CD8-positive, alpha-beta memory T cell (primary cell): ENCODE measurements at places on chromosomes 5 and 9. TPM values are rescaled to one million over a fixed set of nuclear protein-coding genes. Genes with fewer than 3 reads are reported as not detected.

DNA sequence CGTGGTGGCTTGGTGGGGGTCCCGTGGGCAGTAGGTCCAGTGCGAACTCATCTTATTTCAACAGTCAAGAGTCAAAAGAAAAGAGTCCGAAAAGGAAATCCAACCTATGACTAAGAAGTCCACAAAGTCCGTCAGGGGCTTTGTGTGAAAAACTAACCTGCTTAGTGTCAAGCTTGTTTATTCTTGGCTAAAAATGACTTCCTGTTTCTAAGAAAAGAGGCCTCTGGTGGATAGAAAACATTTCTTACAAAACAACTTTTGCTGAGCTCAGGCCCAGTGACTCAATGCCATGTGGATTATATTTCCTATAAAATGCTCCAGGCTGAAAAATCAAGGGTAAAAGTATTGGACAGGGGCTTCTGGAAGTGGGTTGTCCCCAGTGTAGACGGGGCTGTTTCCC, 105.9 kb downstream of the GADD45G start:
- DNase-seq, result no peak
- H3K27ac ChIP-seq, result no peak overlapping the region
- H3K4me3 ChIP-seq, result no peak overlapping the region

DNA sequence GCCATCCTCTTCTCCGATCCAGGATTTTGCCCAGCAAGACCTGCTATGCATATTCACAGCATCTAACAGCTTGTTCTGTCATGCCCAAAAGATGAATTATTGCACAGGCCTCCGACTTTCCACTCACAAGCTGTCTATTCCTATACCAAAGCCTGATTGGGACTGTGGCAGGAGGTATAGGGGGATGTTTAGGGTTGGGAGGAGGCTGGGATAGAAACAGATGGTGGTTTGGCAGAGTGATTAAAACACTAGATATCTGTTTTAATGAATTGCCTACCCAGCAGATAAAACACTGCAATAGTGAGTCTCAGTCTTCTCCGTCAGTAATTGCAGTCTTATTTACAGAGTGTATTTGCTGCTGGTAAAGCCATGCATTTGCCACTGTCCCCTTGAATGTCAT, 215.3 kb downstream of the TLR4 start:
- no peaks in the 10 kb centered on the region for H3K36me3 ChIP-seq
- H3K27ac ChIP-seq, result no peak overlapping the region
- no peaks in the 10 kb centered on the region for H3K4me1 ChIP-seq
- H3K4me3 ChIP-seq, result no peak overlapping the region
- H3K27me3 ChIP-seq, result no peaks in the 10 kb centered on the region
- no peak for DNase-seq

DNA sequence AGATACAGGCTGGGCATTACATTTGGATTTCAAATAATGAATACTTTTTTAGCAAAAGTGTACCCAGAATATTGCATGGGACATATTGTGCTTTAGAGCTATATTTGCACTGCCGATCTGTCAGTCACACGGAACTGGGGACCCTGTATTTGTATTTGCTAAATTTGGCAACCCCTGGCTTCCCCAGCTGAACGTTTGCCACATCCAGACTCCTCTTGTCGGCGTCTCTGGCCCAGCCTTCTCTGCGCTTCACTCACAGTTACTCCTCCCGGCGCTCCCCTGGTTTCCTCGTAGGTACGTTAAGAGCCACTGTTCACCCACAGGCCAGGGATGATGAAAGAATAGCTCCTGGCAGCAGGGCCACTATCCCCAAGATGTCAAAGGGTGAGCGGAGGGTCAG, 58.7 kb downstream of the NSUN2 start:
- H3K36me3 ChIP-seq, result no peaks in the 10 kb centered on the region
- H3K4me3 ChIP-seq, result no peak overlapping the region
- DNase-seq, result no peak
- H3K27ac ChIP-seq, result no peak overlapping the region

GRCh38 chr5:17799521-17799920, 165.3 kb downstream of the TAF11L14 start:
- no peaks in the 10 kb centered on the region for H3K4me1 ChIP-seq
- H3K4me3 ChIP-seq, result no peak overlapping the region
- H3K27me3 ChIP-seq, result no peaks in the 10 kb centered on the region
- H3K27ac ChIP-seq, result no peak overlapping the region
- DNase-seq, result no peak
- no peaks in the 10 kb centered on the region for H3K36me3 ChIP-seq

DNA sequence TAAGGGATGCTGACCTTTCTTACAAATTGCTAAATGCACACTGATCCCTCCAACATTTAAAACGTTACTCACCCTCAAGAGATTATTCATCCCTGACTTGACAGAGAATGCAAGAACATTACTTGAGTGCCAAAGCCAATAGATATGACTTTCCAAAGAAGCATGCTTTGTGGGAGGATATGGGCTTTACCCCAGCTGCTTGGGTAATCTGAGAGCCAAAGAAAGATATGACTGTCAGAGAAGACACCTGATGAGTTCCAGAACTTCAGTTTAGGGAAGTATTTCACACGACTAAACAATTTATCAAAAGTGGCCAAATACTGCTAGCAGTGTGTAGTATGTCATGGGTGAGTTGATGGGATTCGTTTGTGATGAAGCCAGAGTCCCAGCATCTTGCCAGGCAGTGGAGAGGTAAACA, 7.4 kb upstream of the SPDL1 start:
- no peak for DNase-seq
- no peak overlapping the region for H3K27ac ChIP-seq
- H3K36me3 ChIP-seq, result no peaks in the 10 kb centered on the region

The DBH gene
- total RNA-seq, result not detected

- no peak overlapping the region for H3K27ac ChIP-seq
- no peak for DNase-seq
- H3K36me3 ChIP-seq, result no peaks in the 10 kb centered on the region
- no peak overlapping the region for H3K4me3 ChIP-seq
- H3K27me3 ChIP-seq, result no peaks in the 10 kb centered on the region
These were observed 205.1 kb downstream of the AUH start for GRCh38 chr9:91156451-91157234.

The ROPN1L gene
- 0.22 TPM for total RNA-seq

The NEUROG1 gene
- not detected for total RNA-seq

The C9orf153 gene
- total RNA-seq, result 0.27 TPM

- no peaks in the 10 kb centered on the region for H3K36me3 ChIP-seq
- no peaks in the 10 kb centered on the region for H3K27me3 ChIP-seq
These were observed 207.7 kb upstream of the PRR16 start for GRCh38 chr5:120256376-120256775.

GRCh38 chr5:42089705-42090104, 164.6 kb downstream of the FBXO4 start:
- no peaks in the 10 kb centered on the region for H3K27me3 ChIP-seq
- H3K4me1 ChIP-seq, result no peaks in the 10 kb centered on the region
- H3K4me3 ChIP-seq, result no peak overlapping the region
- no peaks in the 10 kb centered on the region for H3K36me3 ChIP-seq
- H3K27ac ChIP-seq, result no peak overlapping the region

DNA sequence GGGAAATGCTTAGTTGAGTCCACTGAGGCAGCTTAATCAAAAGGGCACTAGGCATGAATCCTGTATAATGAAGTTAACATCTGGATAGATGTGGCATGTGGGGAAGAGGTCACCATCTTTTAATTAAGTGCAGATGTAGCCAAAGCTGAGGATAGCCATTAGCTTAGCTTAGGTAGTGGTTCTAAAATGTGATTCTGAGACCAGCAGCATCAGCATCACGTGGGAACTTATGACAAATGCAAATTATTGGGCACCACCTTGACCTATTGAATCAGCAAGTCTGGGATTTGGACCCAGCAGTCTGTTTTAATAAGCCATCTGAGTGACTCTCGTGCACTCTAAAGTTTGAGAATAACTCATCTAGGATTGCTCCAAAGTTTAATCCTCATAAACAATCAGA, 63.8 kb downstream of the SNCAIP start:
- no peak for DNase-seq
- H3K4me1 ChIP-seq, result no peaks in the 10 kb centered on the region
- H3K4me3 ChIP-seq, result no peak overlapping the region
- H3K27ac ChIP-seq, result no peak overlapping the region

- H3K27me3 ChIP-seq, result no peaks in the 10 kb centered on the region
- H3K4me1 ChIP-seq, result no peaks in the 10 kb centered on the region
- no peak for DNase-seq
- H3K27ac ChIP-seq, result no peak overlapping the region
- no peaks in the 10 kb centered on the region for H3K36me3 ChIP-seq
These were observed 339.3 kb upstream of the SLC30A5 start for GRCh38 chr5:68754536-68754935.

The CATSPER3 gene
- 0.18 TPM for total RNA-seq

The SPINK4 gene
- not detected for total RNA-seq

The TAF9 gene
- total RNA-seq, result 70.2 TPM

GRCh38 chr5:128216860-128217531, 133.4 kb downstream of the SLC12A2 start:
- no peak overlapping the region for H3K27ac ChIP-seq
- DNase-seq, result no peak
- no peak overlapping the region for H3K4me3 ChIP-seq
- no peaks in the 10 kb centered on the region for H3K36me3 ChIP-seq
- H3K27me3 ChIP-seq, result no peaks in the 10 kb centered on the region

The ZFR gene
- total RNA-seq, result 87.5 TPM

DNA sequence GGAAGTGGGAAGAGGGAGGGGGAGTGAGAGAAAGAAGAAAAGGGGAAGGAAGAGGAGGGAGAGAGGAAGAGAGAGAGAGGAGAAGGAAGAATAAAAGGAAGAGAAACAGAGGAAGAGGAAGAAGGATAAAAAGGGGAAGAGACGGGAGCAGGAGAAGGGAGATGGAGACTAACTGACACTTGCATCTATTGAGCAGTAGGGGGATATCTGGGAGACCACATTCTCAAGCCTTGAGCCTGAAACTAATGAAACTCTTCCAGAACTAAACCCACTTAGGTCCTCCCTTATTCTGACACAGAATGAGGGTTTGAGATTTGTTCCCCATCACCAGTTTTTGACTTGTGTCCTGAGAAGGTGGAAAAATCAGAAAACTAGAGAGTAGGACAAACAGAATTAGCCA, 533.3 kb downstream of the CDH12 start:
- DNase-seq, result no peak
- no peak overlapping the region for H3K4me3 ChIP-seq
- no peaks in the 10 kb centered on the region for H3K27me3 ChIP-seq
- H3K4me1 ChIP-seq, result no peaks in the 10 kb centered on the region
- no peaks in the 10 kb centered on the region for H3K36me3 ChIP-seq

- H3K4me3 ChIP-seq, result no peak overlapping the region
- no peak for DNase-seq
- no peak overlapping the region for H3K27ac ChIP-seq
- H3K4me1 ChIP-seq, result no peaks in the 10 kb centered on the region
- H3K27me3 ChIP-seq, result no peaks in the 10 kb centered on the region
These were observed 98.6 kb downstream of the AOPEP start for GRCh38 chr9:94824913-94825610.

- H3K27me3 ChIP-seq, result no peaks in the 10 kb centered on the region
- no peaks in the 10 kb centered on the region for H3K4me1 ChIP-seq
These were observed 199.5 kb downstream of the MAST4 start for GRCh38 chr5:66795682-66796081.

GRCh38 chr5:172123269-172123692, 64.7 kb downstream of the STK10 start:
- H3K36me3 ChIP-seq, result peaks cover 32% of the 10 kb centered on the region
- no peaks in the 10 kb centered on the region for H3K27me3 ChIP-seq
- H3K4me3 ChIP-seq, result no peak overlapping the region
- no peak overlapping the region for H3K27ac ChIP-seq
- H3K4me1 ChIP-seq, result peaks cover 22% of the 10 kb centered on the region
- no peak for DNase-seq

- H3K27ac ChIP-seq, result no peak overlapping the region
- no peak for DNase-seq
- no peaks in the 10 kb centered on the region for H3K4me1 ChIP-seq
- no peaks in the 10 kb centered on the region for H3K27me3 ChIP-seq
These were observed 416.5 kb upstream of the CCNH start for GRCh38 chr5:87829217-87829551.

DNA sequence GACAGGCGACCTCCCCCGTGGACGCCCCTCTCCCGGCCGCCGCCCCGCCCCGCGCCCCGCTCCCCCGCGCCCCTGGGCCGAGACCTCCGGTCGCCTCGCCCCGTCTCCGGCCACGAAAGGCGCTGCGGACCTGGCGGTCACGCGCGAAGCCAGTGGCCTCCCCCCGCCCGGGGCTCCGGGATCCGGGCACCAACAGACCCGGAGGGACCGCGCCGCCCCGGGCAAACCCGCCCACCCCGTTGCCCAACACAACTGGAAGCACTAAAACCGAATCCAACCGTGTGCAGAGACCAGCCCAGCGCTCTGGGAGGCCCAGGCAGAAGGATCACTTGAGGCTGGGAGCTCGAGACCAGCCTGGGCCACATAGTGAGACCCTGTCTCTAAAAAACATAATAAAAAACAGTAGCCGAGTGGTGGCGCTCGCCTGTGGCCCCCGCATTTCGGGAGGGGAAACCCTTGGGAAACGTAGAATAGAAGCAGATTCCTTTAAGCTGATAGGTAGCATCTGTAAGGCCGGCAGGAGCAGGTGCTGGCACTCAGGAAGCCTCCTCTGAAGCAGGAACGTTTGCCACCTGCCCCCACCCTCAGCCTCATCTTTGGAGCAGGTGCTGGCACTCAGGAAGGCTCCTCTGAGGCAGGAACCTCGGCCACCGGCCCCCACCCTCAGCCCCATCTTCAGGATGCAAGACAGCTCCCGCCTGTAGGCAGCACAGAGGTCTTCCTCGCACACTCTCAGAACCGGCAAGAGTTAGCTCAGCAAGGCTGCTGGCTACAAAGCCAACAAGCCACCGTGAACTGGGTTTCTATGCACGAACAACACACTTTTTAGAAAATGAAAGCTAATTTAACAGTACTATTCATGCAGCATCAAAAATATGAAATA, 4.6 kb upstream of the SLC9A3 start:
- no peaks in the 10 kb centered on the region for H3K36me3 ChIP-seq
- no peak for DNase-seq
- H3K4me3 ChIP-seq, result no peak overlapping the region
- H3K27ac ChIP-seq, result no peak overlapping the region
- peaks cover 8% of the 10 kb centered on the region for H3K4me1 ChIP-seq

DNA sequence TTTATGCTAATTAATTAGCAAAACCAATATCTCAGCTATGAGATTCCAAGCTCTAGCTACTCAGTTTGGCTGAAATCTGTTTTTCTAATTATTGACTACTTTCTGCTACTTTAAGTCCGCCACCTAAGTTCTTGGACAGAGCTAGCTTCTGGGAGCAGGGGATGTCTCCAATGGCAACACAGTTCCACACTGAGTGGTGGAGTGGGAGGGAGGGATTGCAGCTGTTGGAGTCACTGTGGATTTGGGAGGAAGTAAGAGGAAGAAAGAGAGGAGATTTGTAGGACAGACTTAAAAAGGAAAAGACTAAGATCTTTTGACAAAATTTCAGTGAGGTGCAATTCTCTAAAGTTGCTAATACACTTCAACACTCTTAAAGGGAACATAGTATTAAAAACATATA, 450.8 kb downstream of the NFIB start:
- no peak for DNase-seq
- H3K27ac ChIP-seq, result no peak overlapping the region
- H3K4me3 ChIP-seq, result no peak overlapping the region
- no peaks in the 10 kb centered on the region for H3K4me1 ChIP-seq
- no peaks in the 10 kb centered on the region for H3K36me3 ChIP-seq

GRCh38 chr5:133706506-133707430, 94.4 kb upstream of the FSTL4 start:
- no peaks in the 10 kb centered on the region for H3K4me1 ChIP-seq
- no peaks in the 10 kb centered on the region for H3K36me3 ChIP-seq
- no peak overlapping the region for H3K4me3 ChIP-seq
- no peak overlapping the region for H3K27ac ChIP-seq
- H3K27me3 ChIP-seq, result no peaks in the 10 kb centered on the region
